ENCODE measurements at places on chromosomes 2 and 18.
A peak's percentile ranks its signal among the peaks of the same experiment; 100 is the strongest.

DNA sequence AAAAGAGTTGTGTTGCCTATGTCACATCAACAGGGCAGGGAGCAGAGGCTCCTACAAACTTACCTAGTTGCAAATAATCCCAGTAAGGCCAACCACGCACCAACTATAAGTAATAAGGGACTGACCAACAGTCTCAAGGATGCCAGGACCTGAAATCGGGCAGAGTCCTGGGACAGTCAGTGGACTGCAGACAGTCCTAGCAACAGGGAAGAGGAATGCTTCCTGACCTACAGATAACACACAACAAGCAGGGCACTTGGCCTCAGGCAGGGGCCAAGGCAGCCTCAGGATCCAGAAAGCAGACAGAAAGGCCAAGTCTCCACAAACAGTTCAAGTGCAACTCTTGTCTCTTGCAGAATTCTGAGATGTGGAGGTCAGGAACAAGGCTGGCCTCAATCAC lies 56.2 kb downstream of the GALNT14 start:
- no peak for DNase-seq

GRCh38 chr18:28715206-28715605 lies 538.3 kb upstream of the CDH2 start:
- DNase-seq, result no peak

GRCh38 chr2:61537277-61537949 lies 743 bp downstream of the XPO1 start:
- DNase-seq, result no peak

DNA sequence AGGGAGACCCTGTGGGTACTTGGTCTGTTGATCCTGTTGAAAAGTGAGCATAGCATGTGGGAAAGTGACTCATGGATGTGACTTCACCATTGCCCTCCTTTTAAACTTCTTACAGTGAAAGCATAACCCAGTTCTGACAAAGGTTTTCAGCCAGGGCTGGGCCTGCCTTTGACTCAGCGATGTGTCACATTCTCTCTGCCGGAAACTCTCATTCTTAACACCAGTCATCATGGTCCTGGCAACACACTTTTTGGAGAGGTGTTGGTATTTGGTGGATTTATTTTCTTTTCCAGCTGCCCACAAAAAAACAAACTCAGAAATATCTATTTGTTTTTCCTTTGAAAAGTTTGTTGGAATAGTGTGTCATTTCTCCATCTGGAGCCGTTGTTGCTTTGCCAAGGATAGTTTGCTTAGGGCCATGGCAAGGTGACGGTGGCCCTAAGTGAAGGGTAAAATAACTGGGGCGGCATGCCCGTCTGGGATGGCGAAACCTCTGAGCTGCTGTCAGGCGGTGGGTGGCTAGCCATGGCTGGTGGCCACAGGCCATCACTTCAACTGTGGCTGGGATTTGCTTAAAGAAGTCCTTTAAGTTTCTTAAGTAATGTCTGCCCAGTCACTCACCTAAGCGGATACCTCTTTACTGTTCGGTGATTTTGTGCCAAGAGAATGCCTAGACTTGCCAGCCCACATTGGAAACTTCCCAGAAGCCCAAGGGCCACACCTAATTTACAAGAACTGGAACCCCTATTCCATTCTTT lies 123.3 kb downstream of the LTBP1 start:
- DNase-seq, result no peak

DNA sequence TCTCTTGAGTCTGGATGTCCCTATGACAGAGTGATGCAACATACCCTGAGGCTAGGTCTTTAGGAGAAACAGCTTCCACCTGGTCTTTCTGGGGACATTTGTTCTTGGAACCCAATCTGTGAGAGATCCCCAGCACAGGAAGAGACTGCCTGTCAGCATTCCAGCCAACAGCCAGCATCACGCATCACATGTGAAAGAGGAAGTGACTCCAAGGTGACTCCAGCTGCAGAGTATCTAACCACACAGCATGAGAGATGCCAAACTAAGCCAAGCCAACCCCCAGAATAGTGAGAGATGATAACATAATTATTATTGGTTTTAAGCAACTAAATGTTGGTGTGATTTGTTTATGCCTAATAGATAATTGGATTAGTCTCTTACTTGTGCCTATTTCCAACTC lies 35.7 kb downstream of the C18orf63 start:
- no peak for DNase-seq

DNA sequence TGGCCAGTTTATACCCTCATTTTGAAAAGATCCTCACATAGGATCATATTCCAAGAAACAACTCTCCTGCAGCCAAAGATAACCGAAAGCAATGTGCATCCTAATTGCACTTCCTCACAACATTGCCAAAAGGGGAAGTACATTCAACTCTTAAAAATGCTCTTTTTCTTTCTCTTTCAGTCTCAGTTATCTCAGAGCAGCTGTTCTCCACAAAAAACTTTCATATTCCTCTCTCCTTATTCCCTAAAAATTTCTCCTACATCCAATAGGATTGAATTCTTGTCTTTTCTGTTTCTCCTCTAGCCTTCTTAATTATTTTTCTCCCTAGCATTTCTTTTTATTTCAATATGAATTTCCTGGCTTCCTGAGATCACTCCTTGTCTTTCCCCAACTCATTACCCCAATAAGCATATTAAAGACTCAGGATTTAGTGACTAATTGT lies 7.4 kb upstream of the VRK2 start:
- no peak for DNase-seq

DNA sequence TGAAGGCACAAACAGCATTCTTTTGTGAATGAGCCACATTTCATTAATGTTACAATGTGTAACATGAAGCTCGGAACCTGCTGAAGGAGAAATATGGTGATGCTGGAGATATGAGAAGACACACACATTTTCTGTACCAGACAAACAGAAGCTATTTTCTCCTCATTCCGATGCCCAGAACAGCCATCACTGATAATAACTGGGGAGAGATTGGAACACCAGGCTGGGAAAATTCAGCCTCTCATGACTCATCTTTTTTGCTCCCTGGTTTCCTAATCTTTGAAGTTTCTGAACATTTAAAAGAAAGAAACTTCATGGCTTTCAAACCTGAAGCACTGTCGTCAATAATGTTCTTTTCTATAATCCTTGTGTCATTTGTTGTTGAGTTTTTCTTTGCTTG lies 110.9 kb downstream of the LYPD6 start:
- DNase-seq, result no peak

- no peak for DNase-seq
Observed at GRCh38 chr2:234673961-234674759, 177.3 kb upstream of the ARL4C start.

- DNase-seq, result no peak
Observed at GRCh38 chr18:60555625-60556024, 183.1 kb upstream of the MC4R start.

DNA sequence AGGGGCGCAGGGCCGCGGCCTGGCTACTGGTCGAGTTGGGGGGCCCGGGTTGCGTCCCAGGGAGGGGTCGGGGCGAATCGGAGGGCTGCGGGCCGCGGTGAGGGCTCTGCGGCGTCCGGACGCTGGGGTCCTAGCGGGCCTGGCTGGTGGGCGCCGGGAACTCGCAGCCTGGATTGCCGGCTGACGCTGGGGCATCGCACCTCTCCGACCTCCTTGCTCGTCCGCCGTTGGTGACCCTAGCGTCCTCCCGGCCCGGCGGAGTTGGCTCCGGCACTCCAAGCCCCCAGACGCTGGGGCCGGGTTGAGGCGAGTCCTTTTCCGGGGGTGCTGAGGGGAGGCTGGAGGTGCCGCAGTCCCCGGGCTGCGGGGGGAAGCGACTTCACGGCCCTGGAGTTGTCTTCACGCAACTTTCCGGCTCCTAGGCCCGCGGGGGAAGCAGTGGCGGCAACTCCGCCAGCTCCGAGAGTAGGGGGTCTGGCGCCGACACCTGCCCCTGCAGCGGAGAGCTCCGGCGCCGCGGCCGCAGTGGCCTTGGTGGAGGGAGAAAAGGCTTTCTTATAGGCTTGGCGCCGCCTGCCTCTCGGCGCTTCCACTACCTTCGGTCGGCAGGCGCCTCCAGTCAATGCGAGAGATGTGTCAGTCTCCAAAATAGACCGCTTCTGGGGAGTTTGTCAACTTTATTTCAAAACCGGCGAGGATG lies 70.3 kb downstream of the HAUS1 start:
- DNase-seq, result peak; percentile 12

GRCh38 chr18:33720133-33720532 lies 142.1 kb downstream of the ASXL3 start:
- no peak for DNase-seq

GRCh38 chr18:4352746-4353551 lies 102.2 kb downstream of the DLGAP1 start:
- no peak for DNase-seq

DNA sequence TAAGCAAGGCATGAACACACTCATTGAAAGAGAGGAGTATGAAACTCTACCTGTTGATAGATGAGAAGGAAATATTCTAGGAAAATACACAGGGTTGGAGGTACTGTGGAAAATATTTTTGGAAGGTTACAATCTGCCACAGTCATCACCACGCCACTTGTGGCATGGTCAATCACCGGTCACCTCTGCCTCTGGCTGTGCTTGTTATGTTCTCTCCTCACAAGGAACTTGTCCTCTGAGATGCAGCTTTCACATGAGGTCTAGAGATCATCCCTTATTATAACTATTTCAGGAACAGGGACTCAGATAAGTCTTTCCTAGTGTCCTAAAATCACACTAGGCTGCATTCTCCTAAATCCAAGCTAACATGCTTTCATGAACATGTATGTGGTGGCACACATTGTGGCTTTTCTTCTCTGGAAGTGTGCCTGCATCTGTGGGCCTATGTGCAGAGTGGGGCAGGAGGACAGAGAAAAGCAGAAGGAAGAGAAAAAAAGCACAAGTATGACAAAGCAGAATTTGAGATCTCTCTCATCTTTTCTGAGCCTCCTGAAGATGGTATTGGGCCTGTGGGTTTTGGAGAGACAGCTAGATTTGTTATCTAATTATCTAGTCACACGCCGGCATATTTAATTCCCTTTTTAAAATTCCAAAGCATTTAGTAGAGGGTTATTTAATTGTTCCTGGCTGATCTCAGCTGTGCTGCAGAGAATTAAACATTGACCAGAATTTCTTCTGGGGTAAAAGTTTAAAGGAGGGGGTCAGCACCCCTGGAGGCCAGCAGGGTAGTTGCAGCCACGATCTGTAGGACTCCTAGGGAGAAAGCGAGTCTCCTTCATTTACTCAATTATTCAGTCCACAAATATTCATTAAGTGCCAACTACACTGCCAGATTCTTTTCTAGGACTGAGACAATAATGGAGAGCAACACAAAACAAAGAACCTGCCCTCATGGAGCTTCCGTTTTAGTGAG lies 294.6 kb downstream of the RDH14 start:
- DNase-seq, result no peak

DNA sequence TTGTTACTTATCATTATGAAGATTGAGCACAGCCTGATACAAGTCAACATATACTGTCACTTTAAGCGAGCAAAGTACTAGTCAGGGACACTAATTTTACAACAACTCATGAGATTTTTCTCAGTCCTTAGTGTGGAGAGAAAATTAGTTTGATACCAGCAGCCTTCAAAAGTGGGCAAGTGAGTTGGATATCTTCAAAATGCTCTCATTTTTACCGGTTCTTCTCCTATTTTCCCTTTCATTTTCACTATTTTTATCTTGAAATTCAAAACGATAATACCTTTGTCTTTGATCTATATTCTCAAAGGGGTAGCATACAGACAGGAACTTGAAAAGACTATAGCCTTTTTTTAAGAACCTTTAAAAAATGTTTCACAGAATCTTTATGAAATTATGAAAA lies 52.0 kb upstream of the UBXN4 start:
- DNase-seq, result no peak
